ENCODE measurements at places on chromosomes 12 and 14.

DNA sequence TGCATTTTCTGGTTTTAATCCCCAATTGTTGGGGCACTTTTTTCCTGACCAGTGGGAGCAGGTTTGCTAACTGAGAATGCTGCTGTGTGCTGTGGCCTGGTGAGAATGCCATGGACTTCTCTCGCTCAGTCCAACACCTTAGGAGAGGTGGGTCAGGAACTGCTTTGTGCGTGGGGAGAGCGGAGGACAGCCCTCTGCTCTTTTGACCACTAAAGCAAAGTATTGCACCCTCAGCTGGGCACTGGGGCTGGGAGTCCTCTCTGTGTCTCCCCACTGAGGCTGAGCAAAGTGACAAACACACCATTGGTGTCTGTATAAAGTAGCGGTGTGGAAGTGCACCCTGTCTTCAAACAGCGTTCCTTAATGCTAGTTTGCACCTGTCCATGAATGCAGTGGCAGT is 136.2 kb downstream of the SAMD4A start:
- no peak for DNase-seq

GRCh38 chr12:49323524-49324097 is 556 bp downstream of the TROAP start:
- no peak for DNase-seq

GRCh38 chr12:129049917-129050316 is 196.6 kb downstream of the GLT1D1 start:
- DNase-seq: no peak

- DNase-seq: peak; percentile 11
Measured at GRCh38 chr14:29310757-29311156, 544.2 kb downstream of the FOXG1 start.

DNA sequence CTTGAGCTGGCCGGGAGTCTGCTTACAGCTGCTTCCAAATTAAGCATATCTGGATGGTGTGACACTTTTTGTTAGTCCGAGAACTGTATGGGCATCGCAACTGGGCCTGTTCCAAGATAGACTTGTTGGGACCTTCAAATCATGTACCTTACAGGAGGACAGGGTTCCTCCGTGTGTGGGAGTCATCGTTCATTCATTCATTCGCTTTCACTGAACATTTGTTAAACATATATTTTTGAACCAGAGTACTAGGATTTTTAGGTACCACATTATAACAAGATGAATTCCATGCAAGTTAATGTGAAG is 387 bp upstream of the IPO8 start:
- DNase-seq: no peak

GRCh38 chr14:47678157-47678556 is 2.8 kb upstream of the MDGA2 start:
- no peak for DNase-seq

DNA sequence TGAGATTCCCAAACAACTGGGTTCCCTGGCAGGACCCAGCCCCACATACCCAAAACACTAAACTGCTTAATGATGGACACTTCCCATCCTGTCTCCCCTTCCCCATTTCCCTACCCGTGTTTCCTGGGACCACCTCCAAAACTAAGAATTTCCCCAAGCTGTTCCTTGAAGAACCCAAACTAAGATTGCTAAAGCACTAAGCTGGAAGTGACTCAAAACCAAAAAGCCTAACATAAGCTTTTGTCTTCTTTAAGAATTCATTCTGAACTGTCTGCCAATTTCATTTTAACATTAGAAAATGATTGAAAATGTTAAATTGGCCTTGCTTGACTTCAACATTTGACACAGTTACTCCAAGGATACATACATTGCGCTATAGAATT is 29.5 kb upstream of the STAB2 start:
- DNase-seq: no peak

DNA sequence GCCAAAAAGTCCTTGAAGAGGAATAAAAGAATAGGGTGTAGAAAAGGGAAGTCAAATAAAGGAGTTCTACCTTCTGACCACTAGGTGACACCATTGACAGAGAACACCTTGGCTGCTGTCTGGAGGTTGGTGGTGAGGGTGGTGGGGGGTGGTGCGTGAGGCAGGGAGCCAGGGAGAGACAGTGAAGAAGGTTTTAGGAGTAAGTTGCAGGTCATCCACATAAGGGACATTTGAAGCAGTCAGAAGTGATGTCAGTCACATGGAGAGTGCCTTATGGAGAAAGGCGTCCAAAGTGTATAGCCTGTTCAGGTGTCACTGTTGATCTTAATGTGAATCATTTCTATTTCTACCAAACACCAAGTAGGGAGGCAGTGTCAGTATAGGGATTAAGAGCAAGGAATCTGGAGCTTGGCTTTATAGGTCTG is 279.3 kb upstream of the DDHD1 start:
- peak; percentile 51 for DNase-seq

GRCh38 chr12:3496957-3497356 is 6.0 kb downstream of the PRMT8 start:
- DNase-seq: no peak

- no peak for DNase-seq
Measured at GRCh38 chr12:4107911-4108697, 165.5 kb upstream of the CCND2 start.

GRCh38 chr12:11564984-11565651 is 84.4 kb upstream of the ETV6 start:
- no peak for DNase-seq

DNA sequence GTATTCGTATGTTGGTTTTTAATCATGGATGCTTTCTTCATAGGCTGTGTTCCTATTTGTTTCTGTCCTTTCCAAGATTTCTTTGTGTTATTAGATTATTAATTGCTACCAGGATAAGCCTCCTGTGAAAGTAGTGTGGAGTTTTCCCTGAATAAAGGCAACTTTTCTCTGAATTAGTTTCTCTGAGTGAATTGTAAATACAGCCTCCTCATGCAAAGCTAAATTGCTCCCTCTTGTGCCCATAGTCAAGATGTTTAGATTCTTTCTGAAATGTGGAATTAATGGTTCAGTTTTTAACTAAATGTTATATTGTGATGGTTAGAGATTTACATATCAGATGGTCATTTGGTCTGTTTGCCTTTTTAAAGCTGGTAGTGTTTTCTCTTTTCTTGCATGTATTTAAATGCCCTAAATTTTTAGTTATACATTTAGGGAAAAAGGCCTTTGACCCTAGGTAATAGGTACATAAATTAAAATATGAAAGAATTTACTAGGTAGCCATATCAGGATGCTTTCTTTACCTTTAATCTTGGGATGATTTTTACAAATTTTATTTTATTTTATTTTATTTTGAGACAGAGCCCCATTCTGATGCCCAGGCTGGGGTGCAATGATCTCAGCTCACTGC is 8.9 kb downstream of the APAF1 start:
- peak; percentile 73 for DNase-seq

DNA sequence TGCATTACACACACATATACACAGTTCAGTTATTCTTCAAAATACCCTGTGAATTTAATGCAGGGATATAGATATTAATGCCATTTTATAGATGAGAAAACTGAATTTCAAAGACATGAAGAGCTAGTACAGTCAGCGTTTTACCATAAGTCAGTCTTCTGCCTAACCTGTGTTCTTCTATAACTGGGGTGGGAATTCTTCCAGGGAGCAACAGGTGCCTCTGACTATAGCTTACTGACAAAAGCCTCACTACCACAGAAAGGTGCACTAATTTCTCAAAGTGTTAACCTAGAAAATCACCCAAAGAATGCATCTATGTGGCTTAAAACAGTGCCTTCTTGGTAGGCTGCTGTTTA is 84.4 kb downstream of the STXBP6 start:
- no peak for DNase-seq

- DNase-seq: peak; percentile 67
Measured at GRCh38 chr12:53701518-53702264, 25.6 kb downstream of the CALCOCO1 start.

GRCh38 chr12:4270016-4270830 is 3.3 kb upstream of the CCND2 start:
- DNase-seq: no peak

GRCh38 chr12:111453071-111453989 is 47.6 kb downstream of the SH2B3 start:
- DNase-seq: no peak

DNA sequence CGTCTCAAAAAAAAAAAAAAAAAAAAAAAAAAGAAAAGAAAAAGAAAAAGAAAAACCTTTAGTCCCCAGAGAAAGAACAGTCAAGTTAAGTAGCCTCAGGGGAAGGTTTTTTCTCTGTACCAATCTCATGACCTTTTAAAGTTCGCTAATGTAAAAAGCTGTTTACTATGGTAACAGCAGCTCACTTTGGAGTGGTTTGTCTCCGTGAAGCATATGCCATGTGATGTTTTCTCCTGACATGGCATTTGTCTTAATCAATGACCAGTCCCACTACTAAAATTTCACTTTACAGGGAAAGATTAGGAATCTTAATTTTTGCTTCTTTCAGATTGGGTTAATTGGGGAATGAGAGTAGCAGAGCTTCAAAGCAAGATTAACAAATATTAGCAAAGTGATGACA is 4.3 kb downstream of the RNF212B start:
- no peak for DNase-seq
